Cerebellar nuclear complex (tissue), 1 donor: ENCODE measurements at places on chromosomes 7 and 10.

DNA sequence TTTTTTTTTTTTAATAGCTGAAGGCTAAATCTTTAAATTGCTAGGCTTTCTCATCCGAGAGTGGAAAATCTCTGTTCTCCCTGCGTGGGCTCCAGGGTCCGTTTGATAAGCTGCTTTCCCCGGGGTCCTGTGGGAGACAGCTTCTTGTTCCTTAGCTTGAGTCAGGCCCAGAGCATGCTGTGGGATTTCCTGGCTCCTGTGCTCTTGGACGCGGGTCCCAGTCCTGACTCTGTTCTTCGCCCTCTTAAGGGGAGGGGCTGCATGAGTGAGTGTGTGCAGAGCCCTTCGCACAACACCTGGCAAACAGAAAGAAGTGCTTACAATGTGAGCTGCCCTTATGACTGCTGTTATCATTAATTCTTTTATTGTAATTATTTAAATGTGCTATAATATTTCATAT lies 133.5 kb downstream of the TACC2 start:
- no peak for DNase-seq

- no peak for DNase-seq
Measured at GRCh38 chr10:17081431-17081830, 48.2 kb downstream of the CUBN start.

- DNase-seq = no peak
Measured at GRCh38 chr7:157951300-157952049, 614.7 kb downstream of the DNAJB6 start.

GRCh38 chr7:121069346-121070100 lies 81.0 kb downstream of the CPED1 start:
- DNase-seq = no peak

DNA sequence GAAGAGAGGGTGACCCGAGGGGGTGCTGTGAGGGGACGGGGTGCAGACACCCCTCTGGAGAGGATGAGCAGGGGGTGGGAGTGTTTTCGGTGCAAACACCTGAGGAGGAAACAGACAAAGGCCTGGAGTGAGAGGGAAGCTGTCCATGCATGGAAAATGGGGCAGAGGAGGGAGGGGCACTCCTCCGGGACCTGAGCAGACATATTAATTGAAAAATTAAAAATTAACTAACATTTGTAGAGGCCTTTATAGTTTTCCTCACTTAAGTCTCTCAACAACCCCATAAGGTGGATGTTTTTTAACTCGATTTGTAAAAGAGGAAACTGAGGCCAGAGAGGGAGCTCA lies 1.2 kb downstream of the VPS37D start:
- no peak for DNase-seq

GRCh38 chr7:21550821-21551531 lies 8.1 kb downstream of the DNAH11 start:
- no peak for DNase-seq

DNA sequence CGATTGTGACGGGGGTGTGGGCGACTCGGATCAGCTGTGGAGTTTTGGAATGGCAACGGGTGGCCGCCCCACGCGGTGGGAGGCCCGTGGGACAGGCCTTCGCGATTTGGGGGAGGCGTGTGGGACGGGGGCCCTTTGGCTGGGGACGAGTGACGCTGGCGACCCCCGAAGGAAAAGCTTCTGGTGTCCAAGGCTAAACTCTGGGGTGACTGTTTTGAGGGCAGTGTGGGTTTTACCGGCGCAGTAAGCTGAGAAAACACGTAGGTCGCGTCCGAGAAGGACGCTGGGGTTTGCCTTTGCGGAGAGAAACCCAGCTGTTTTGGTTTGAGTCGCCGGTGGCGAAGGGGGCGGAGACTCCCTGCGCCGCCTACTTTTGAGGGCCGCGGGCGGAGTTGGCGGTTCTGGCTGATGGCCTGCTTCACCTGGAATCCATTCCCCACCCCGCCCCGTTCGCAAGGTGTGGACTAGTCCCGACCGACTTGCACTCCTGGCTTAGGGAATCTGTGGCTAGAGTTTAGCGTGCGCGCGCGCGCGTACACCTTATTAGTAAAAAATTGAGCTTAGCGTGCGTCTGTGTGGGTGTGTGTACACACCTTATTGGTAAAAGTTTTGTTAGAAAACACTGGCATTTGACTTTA lies 606 bp downstream of the TAX1BP1 start:
- no peak for DNase-seq

- DNase-seq = no peak
Measured at GRCh38 chr10:58030208-58030607, 237.5 kb downstream of the IPMK start.

GRCh38 chr7:30286749-30287148 lies 2.4 kb downstream of the ZNRF2 start:
- DNase-seq = no peak

GRCh38 chr10:72240371-72240770 lies 24.3 kb upstream of the ASCC1 start:
- DNase-seq = no peak

GRCh38 chr10:71125749-71126107 lies 86.6 kb upstream of the UNC5B start:
- no peak for DNase-seq

- no peak for DNase-seq
Measured at GRCh38 chr7:2198760-2199159, 34.0 kb downstream of the MAD1L1 start.

DNA sequence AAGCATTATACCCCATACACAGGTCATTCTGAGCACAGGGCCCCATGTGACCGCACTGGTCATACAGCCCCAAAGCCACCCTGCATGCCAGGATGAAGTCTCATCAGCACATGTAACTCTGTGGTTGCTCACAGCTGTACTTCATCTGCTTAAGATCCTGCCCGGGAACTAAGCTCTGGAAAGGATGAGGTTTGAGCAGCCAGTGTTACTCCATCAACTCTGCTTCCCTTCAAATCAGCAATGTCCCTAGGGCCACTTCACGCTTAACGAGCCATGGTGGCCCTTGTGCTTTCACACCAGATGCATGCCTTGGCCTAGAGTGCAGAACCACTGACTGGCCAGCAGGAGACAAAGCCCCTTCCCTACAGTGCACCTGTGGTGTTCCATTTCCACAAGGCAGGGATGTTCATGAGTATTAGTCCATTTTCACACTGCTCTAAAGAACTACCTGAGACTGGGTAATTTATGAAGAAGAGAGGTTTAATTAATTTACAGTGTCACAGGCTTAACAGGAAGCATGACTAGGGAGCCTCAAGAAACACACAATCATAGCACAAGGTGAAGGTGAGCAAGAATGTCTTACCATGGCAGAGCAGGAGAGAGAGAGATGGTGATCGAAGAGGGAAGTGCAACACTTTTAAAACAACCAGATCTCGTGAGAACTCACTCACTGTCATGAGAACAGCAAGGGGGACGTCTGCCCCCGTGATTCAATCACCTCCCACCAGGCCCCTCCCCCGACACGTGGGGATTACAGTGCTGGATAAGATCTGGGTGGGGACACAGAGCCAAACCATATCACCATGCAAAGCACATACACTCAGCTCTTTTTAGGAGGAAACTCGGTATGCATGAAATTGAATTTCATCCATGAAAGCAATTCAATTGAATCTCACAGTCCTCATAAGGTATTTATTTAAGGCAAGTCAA lies 149.0 kb upstream of the CDCA7L start:
- no peak for DNase-seq

DNA sequence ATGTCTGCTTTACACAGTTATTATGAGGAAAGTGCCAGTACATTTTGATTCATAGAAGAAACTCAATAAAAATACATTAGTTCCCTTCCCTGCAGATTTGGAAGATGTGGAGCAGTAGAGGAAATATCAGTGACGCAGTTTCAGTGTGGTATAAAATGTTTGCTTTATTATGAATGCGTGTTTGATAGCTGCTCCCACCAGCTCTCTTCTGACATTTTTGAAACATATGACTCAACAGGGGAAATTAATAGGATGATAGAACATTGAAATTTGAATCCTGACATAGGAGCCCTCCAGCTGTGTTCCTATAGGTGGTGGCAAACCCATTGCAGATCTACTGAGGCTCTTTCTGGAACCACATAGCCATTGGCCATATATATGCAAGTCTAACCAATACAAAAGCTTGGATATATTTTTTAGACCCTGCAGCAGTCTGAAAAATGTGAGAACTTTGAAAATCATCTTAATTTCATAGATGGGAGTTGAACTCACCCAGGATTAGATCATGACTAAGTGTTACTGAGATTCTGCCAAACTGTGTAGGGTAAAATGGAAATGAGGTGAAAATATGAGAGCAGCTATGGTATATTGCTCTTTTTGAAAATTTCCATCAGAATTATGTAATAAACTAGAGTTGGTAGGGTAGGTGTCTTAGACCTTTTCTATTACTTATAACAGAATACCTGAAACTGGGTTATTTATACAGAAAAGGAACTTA lies 47.8 kb downstream of the BZW2 start:
- no peak for DNase-seq

GRCh38 chr7:95871075-95871848 lies 98.9 kb downstream of the DYNC1I1 start:
- DNase-seq = no peak

DNA sequence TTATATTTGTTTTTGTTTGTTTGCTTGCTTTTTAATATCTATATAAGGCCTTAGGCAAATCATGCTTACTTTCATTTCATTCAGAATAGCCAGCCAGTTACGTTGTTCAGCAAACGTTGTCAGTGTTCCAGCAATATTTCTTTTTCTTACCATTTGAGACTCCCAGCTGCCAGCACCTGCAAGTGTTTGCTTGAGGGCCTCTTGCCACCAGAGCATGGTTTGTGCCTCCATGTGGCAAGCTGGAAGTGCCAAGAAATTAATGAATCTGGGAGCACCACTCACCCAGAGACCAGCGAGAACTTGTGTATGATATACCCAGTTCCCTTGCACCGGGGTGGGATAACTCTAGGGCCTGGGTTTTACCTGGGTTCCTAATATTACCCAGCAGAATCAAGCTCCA lies 177.1 kb upstream of the CSTF2T start:
- DNase-seq = no peak

- no peak for DNase-seq
Measured at GRCh38 chr7:81846398-81846797, 76.6 kb upstream of the HGF start.

DNA sequence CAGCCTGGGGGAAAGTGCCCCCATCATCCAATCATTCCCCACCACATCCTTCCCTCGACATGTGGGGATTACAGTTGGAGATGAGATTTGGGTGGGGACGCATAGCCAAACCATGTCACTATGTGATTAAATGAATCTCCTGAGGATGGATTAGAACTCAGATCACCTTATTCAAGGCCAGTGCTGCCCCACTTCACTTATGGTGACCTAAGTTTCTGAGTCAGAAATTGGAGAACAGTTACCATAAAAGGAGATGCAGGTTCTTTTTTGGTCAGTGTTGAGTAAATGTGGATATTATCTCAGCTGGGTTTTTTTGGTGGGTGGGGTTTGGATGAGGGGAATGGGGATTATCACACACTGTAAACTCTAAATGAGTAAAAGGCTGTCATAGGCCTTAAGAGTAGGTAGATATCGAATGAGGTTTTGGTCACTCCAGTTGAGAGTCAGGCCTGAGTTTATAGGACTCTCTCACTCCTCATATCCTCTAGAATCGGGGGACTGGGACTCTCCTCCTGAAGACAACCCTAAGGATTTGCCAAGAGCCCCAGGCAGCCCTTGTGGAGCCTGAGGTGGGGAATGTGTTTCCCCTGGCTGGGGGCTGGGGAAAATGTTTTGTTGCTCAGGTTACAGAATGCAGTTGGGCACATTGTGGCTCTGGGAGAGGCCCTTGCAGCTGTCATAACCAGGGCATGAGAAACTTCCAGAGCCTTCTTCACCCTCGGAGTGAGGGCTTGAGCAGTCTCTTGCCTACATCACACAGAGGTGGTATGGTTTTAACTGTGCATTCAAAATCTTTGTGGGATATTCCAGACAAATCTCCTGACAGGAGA lies 213.0 kb downstream of the BAMBI start:
- no peak for DNase-seq

- DNase-seq = no peak
Measured at GRCh38 chr7:157397731-157398691, 61.2 kb downstream of the DNAJB6 start.

- no peak for DNase-seq
Measured at GRCh38 chr7:68031180-68031943, 1034.7 kb downstream of the TYW1 start.

DNA sequence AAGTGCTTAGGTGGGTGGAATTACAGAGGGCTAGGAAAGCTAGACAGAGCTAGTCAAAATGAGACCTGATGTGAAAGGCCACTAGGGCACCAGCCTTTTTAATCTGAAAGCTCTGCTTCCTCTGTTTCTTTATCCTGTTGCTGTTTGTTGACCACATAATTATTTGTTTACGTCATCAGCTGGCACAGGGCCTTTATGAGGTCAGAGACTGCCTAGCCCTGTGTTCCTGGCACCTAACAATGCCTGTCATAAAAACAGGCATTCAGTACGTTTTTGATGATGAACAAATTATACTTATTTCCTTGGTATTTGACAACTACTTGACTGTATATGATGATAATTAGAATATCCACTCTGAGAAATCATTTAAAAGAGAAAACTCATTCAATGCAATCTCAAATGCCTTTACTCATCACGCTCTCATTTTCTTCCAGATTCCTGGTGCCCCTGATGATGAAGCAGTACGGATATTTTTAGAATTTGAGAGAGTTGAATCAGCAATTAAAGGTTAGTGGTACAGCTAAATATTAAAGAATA lies 26.0 kb downstream of the RBM17 start:
- no peak for DNase-seq

- no peak for DNase-seq
Measured at GRCh38 chr7:5426226-5426475, 2.5 kb upstream of the TNRC18 start.

- DNase-seq = no peak
Measured at GRCh38 chr10:88754287-88754686, 5.5 kb upstream of the LIPN start.

GRCh38 chr7:122413339-122413738 lies 108.8 kb upstream of the FEZF1 start:
- no peak for DNase-seq

DNA sequence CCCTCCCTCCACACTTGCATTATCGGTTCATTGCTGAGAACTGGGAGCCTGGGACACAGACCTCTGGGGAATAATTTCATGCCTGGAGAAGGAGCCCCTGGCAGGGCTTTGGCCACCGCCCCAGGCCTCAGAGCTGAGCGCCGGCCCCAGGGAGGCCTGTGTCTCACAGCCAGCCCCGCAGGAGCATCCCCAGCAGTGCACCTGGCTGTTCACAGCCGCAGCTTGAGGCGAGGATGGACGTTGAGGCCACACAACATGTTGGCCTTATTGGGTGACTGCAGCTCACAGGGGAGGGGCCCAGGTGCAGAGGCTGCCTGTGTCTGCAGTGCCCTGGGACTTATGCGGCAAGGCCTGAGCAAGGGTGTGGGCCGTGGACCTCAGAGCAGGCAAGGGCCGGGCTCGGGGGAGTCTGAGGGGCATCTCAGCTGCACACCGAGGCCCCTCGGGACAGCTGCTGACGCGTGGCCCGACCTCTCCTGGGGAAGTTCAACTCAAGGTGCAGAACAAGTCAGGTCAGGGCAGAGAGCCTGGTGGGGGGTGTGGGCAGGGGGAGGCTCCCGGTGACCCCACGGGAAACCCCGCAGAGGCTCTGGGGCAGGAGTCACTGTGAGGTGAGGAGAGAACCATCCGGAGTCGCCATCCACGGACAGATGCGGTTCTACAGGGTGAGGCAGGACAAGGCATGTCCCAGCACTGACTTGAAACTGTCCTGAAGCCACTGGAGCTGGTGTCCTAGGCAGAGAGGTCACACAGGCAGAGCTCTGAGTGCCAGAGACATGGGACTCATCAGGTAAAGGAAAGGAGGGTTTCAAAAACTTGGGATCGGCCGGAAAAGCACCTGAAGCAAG lies 13.1 kb upstream of the UBE3C start:
- DNase-seq = no peak
